ENCODE measurements at places on chromosomes 11 and 22. TPM values are rescaled to one million over a fixed set of nuclear protein-coding genes. Genes with fewer than 3 reads are reported as not detected.

The SLC22A6 gene
- not detected for polyA plus RNA-seq

The MS4A15 gene
- polyA plus RNA-seq = not detected

The MMP13 gene
- not detected for polyA plus RNA-seq

The CBL gene
- 1.7 TPM for polyA plus RNA-seq

The MED17 gene
- polyA plus RNA-seq = 9.7 TPM

The ZNF215 gene
- polyA plus RNA-seq = 0.48 TPM

The MISFA gene
- polyA plus RNA-seq = 1.1 TPM

The PDGFD gene
- polyA plus RNA-seq = 9.1 TPM

The C11orf86 gene
- polyA plus RNA-seq = 0.55 TPM

Data from adipose tissue (tissue), 3 donors.